GM04503 (cell line): ENCODE measurements at places on chromosomes 5 and 9.

DNA sequence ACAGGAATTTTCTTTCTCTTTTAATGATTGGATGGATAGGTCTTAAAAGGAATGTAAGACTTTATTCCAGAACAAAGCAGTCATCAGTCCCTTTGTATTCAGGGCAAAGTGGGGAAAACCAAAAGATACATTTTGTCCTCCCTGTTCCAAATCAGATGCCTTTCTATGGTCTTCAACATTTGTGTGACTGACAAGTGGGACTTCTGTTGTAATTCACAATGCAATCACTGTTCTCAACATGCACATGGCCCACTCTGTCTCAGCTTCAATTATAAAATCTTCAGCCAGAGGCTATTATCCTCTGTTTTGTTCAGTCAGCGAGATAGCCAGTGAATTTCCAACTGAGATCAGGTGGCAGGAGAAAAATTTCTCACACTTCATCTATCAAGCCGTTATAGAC is 95.5 kb upstream of the ERBIN start:
- DNase-seq = no peak

GRCh38 chr5:177389241-177390169 is 5.3 kb downstream of the SLC34A1 start:
- peak; percentile 75 for DNase-seq

DNA sequence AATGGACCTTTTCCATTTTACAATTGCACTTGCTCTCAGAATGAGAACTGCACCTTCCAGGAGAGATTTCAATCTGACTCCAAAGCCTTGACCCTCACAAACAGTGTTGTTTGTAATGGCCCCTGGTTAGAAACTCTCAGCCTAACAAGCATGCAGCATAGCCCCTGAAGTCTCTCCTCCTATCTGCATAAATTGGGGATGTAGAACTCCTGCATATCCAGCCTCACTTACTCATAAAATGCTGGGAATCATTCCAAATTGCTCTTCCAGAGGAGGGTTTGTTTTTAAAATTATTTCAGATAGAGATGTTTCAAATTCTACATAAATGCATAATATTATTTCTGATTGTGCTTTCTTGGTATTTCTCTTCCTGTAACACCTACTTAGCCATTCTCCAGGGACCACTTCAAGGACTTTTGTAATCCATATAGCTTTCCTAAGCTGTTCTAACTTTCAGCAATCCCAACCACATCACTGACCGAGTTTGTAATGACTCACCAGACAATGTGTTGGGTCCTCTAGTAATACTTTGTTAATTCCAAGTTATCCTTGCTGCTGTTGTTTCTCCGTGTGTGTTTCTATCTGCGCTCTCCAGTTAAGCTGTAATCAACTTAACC is 143.8 kb upstream of the CCDC152 start:
- no peak for DNase-seq

- no peak for DNase-seq
Measured at GRCh38 chr5:179866241-179867078, 7.8 kb upstream of the MRNIP start.

GRCh38 chr5:39424736-39425637 is at the start of gene DAB2:
Gene DAB2, minus strand, starts transcription at chr5:39424980. Its CDS starts 30,660 bp downstream, at chr5:39394320.
- DNase-seq = peak; percentile 91

- no peak for DNase-seq
Measured at GRCh38 chr5:31815376-31815775, 176.4 kb downstream of the PDZD2 start.

GRCh38 chr9:75121914-75122558 is 33.7 kb downstream of the OSTF1 start:
- no peak for DNase-seq

GRCh38 chr9:76215066-76215465 is 179.2 kb downstream of the RFK start:
- DNase-seq = peak; percentile 19

DNA sequence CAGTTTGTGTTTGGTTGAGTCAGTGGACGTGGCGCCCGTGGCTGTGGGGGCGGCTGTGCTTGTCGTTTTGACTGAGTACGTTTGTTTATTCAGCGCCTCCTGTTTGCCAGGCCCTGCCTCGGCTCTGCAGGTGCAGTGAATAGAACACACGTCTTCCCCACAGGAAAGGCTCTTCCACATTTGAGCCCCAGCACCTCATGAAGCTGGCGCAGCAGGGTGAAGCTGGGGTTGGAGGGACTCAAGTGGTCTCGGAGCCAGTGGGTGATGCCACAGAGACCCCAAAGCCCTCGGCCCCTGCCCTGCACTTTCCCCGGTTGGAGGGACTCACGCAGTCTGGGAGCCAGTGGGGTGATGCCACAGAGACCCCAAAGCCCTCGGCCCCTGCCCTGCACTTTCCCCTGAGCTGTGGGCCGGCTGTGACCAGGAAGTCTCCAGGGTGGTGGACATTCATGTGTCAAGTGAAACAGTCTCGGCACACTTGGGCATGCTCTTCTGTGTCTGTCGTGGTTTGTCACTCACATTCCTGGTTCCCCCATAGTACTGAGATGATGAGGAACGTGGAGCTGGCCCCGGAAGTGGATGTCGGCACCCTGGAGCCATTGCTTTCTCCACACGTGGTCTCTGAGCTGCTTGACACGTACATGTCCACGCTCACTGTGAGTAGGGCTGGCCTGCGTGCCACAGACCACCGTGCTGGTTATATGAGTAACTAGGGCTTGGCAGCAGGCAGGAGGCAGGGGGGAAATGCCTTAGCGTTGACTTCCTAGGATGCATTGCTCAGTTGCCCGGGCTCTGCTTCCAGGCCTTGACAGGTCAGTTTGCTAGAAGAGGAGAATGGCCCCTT is 13.6 kb downstream of the EXOC3 start:
- no peak for DNase-seq

- no peak for DNase-seq
Measured at GRCh38 chr5:133373121-133373870, 239.0 kb downstream of the FSTL4 start.

GRCh38 chr9:18795947-18796671 is 236.9 kb downstream of the SAXO1 start:
- DNase-seq = peak; percentile 78

GRCh38 chr5:103657301-103657700 is 94.7 kb upstream of the NUDT12 start:
- DNase-seq = no peak

DNA sequence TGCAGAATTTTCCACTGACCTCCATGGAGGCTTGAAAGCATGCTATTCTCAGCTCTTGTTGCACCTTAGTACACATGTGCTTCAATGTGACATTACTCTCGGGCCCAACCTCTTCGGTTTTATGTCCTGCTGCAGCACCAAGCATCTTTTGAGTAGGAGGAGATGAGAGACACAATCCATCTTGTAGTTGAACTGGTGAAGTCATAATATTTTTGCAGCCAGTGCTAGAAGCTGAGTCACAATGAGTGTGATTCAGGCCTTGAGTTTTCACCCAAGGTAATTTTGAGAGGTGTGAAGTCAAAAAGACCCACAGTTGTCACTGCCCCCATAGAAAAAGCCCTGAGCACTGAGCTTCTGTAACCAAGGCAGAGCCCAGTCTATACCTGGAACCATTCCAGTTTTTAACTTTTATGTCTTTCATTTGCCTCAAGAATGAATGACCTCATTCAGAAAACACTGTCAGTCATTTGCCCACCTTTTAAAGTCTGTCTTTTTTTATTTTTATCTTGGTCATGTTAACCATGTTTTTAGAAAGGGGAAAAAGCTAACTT is 117.7 kb downstream of the ZNF462 start:
- DNase-seq = no peak

DNA sequence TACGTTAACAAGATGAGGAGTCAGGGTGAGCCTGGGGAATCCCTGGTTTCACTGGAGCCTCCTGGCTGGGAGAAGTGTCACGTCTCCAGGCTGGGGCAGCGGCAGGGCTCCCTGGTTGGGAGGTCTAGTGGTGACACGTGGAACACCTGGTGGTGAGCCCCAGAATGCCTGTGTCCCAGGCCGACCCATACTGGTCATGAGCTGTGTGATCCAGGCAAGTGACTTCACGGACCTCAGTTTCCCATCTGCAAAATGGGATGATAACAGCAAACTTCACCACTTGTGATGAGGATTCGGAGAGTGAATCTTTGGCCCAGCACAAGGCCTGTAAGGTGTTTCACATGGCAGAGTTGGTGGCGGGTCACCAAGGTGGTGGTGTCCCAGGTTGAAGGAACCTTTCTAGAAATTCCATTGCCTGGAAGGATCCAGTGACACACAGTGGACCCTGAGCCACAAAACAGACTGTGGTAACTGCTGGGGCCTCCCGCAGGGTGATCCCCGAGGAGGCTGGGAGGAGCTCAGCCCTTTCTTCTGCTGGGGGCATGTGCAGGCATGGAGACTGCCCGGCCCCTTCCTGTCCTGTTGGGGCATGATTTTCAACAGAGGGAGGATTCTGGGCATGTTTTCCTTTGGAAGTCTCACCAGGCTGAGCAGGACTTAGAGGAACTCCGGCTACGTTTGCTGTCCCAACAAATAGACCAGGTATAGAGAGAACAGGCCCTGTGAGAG is 153.9 kb upstream of the IER5L start:
- no peak for DNase-seq

DNA sequence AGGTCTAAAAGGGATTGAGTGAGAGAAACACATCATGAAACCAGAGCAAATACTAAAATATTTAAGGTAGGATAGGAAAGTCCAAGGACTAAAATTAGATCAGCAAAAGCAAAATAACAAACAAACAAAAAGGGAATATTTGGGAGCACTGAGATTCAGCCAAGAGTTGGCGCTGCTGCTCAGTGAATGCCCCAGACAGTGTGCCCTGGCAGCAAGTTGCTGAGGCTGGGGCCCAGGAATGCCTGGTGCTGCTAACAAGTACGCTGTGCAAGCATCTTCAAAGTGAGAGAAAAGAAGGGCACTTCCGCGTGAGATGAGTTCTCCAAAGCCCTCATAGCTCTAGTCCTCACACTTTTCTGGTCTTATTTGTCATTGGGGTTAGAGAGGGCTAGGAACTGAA is 603.3 kb downstream of the EFNA5 start:
- no peak for DNase-seq

GRCh38 chr5:174146556-174146955 is 101.0 kb downstream of the NSG2 start:
- DNase-seq = no peak
